ENCODE measurements at places on chromosomes 11 and 22.
A peak's percentile ranks its signal among the peaks of the same experiment; 100 is the strongest.

GRCh38 chr11:117143390-117143789 is 697 bp upstream of the PAFAH1B2 start:
- peak; percentile 39 for DNase-seq

- DNase-seq, result no peak
These were observed 8.0 kb downstream of the SCN4B start for GRCh38 chr11:118144301-118145268.

- DNase-seq, result no peak
These were observed 20.6 kb upstream of the TMEM218 start for GRCh38 chr11:125132071-125132470.

DNA sequence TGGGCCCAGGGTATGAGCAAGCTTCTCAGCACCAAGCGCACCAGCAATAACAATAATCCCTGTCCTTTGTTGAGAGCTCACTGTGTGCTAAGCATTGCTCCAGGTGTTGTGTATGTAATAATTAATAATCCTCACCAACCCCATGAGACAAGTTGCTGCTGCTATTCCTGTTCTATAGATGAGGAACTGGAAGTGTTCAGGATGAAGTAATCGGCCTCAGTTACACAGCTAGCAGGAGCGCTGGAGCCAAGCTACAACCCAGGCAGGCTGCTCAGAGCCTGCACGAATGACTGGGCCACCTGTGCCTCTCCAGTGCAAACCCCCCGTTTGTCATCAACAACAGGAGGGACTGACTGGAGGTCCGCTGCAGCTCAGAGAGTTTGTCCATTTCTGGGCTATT is 35.2 kb upstream of the CECR2 start:
- no peak for DNase-seq

GRCh38 chr22:30375312-30375849 is 11.8 kb downstream of the RNF215 start:
- DNase-seq, result no peak

DNA sequence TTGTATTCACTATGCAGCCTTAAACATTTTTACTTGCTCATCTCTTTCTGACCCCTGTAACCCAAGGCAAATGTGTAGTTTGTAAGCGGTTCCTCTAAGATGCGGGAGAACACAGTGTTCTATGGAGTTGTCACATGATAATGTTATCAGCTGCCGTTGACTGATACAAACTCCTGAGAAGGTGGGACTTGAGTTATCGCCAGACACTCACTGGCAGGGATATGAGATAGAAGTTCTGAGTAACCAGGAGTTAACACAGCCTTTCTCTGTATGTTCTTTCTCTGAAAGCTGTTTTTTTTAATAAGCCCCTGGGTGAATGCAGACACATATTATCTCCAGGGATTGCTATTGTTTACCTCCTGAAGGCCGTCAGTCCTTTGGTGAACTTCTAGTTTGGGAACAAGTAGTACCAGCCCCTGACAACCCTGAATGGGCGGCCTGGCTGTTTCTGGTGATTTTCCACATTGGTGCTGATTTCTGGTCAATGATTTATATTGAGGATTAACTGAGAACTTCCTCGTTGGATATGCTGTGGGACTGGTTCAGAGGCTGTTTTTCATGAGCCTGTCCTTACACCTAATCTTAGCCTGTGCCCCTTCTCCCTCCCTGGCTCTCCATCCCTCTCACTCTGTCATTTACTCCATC is 155.3 kb upstream of the RASSF10 start:
- peak; percentile 51 for DNase-seq

DNA sequence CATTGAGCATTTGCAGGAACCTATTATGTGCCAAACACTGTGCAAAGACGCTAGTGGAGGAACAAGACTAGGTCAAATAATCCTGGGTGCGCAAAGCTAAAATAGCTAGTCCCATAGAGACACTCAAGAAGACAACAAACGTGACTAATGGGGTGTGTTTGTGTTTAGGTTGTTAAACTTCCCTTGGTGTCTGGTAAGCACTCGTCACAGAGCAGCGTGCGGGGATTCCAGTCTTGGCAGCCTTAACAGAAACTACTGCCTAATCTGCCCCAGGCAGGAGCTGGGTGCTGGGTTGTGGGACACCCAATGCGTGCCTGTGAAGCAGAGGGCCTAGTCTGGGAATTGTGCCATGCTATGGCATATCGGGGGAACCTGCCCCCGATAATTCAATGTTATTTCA is 10.8 kb upstream of the CALCB start:
- DNase-seq, result no peak

DNA sequence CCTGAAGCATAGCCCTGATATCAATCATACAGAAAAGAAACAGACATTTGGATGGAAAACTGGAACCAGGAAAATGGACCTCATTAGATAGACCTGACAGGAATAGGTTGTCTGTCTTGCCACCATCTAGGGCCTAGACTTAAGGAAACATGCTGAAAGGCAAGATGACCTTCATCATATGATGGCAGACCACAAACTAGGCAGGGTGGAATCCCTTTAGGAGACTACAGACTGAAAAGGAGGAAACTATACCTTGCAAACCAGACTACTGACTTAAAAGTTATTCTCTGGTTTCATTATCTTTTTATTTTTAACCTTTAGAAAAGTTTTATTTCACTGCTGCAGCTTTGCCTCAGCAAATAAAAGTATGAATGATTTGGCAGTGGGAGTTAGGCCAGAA is 20.3 kb downstream of the SBF2 start:
- DNase-seq, result no peak

DNA sequence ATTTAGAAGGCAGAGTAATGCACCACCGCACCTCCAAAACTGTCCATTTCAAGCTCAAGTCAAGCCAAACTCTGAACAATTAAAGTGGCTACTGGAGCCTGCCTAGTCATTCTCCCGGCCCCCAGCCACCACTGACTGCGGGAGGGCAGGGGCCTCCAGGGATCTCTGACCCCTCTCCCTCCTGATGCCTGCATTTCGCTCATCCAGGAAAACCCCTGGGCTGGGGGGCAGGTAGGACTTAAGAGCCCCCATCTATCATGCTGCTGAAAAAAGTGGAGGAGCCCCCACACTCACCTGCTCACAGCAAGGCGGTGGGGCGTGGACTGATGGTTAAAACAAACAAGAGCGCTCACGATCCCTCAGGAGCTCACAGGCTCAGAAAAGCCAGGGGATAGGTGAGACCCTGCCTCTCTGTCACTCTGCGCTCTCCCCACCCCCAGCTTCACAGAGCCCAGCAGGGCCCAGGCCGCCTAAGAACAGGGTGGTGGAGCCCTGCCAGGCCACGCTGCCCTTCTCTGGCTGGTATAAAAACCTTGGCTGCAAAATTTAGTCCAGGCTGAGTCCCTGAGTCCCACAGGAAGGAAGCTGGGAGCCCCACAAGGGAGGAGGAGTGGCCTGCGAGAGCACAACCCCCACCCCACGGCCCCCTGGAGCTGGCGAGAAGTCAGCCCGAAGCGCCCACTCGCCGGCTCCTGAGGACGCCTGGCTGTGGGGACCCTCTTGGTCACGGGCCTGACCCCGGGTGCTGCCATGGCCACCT is 21.0 kb upstream of the MOB2 start:
- no peak for DNase-seq

- DNase-seq, result no peak
These were observed 47.1 kb upstream of the SYT13 start for GRCh38 chr11:45333001-45333971.

GRCh38 chr11:62546244-62546928 is at the start of gene AHNAK:
Gene AHNAK, minus strand, starts transcription at chr11:62546806. Its CDS starts 10,708 bp downstream, at chr11:62536098.
- DNase-seq, result peak; percentile 92

- DNase-seq, result no peak
These were observed 4.1 kb upstream of the MEI1 start for GRCh38 chr22:41695211-41695610.

GRCh38 chr11:68002938-68003845 is 705 bp downstream of the UNC93B1 start:
- DNase-seq, result no peak
